ENCODE measurements at places on chromosomes 6 and 20.

- no peak for DNase-seq
Measured at GRCh38 chr20:62628691-62629090, 13.6 kb upstream of the SLCO4A1 start.

DNA sequence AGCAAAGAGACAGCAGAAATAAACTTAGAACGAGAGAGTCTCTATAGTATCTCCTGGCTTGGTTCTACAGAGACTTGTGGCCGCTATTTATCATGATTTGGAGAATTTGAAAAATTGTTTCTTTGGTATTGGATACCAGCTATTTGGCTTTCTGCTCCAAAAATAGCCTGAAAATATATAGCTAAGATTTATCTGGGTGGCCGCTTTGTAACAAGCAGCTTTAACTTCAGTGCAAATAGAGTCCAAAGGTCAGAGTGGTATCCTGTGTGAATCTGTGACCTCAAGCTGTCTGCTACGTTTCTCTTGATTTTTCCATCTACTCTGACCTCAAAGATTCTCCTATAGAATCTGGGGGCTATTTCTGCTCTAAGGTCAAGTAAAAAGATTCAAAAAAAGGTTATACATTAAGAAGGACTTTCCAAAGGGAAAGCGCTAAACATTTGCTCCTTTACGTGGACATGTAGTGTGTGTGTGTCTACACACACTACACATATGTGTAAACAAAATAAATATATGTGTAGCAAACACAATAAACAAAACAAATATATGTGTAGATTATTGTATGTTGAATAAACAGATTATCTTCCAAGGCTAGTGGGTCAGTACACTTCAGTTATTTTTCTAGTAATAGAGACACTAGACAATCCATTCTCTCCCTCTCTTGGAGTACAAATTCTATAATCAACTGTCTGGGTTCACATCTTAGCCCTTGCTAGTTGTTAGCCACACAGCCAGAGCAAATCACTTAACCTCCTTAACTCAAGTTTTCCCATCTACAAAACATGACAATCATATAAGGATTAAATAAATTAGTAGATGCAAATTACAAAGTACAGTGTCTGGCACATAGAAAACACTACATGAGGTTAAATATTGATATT lies 40.8 kb downstream of the CHD6 start:
- DNase-seq: no peak

- no peak for DNase-seq
Measured at GRCh38 chr20:31602779-31603441, 2.2 kb upstream of the ID1 start.

- DNase-seq: no peak
Measured at GRCh38 chr6:21609881-21610329, 16.4 kb downstream of the SOX4 start.

DNA sequence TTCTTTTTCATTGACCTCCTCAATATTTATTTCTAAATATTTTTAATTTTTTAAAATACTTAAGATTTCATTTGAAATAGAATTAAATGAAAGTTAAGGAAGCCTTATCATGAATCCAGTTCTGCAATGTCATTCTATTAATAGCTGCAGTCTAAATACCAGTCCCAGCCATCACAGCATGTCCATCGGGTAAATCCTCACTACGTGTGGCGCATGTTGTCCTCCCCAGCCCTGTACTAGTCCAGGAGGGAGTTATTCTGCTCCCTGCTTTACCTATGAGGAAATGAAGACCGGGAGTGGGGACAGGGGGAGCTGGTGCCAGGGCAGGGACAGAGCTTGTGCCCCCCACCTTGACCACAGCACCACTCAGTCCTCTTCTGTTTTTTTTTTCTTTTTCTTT lies 125.1 kb upstream of the QKI start:
- no peak for DNase-seq

DNA sequence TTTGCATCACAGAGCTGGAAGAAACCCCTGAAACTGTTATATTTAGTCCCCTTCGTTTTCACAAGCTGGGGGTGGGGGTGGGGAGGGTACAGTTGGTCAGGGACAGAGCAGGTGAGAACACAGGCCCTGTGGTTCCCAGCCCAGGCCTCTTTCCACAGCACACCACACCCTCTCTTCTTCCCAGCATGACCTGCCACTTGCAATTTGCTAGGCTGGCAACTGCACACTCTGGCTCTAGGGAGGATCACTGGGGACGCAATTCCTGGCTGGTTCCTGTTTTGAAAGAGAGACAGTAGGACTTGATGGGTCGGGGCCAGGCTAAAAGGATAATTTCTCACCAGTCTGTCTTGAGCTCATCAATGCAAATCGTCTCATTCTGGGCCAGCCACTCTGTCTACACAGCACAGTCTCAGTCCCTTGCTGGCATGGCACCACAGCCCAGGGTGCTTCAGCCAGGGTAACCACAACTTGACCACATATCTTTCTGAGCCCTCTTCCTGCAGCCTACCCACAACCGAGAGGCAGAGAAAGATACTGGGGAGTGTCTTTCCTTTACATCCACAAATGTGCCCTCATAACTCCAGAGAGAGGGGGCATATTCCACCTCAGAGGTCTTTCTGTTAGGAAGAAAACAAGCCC lies 41.7 kb upstream of the EMILIN3 start:
- no peak for DNase-seq

GRCh38 chr6:3761989-3762270 lies 10.4 kb upstream of the PXDC1 start:
- DNase-seq: no peak

- DNase-seq: no peak
Measured at GRCh38 chr6:137995371-137995770, 111.8 kb downstream of the PERP start.

GRCh38 chr20:19121463-19121862 lies 91.0 kb upstream of the SLC24A3 start:
- DNase-seq: no peak

GRCh38 chr6:160789263-160790027 lies 87.4 kb downstream of the PLG start:
- DNase-seq: no peak

GRCh38 chr20:6074145-6074561 lies 20.3 kb upstream of the LRRN4 start:
- DNase-seq: no peak

DNA sequence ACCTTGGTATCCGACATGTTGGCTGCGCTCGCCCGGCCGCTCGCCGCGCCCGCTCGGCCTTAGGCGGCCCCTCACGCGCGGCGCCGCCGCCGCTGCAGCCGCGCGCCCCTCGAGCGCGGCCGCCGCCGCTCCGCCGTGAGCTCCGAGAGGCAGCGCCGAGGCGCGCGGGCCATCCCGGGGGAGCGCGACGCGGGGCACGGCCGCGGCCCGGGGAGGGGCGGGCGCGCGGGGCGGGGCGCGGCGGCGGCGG lies at the start of gene KIF13A:
Gene KIF13A, minus strand, starts transcription at position 189 of the 250 bp plus-strand sequence. Its CDS starts 172 bp downstream, at position 17.
- no peak for DNase-seq

DNA sequence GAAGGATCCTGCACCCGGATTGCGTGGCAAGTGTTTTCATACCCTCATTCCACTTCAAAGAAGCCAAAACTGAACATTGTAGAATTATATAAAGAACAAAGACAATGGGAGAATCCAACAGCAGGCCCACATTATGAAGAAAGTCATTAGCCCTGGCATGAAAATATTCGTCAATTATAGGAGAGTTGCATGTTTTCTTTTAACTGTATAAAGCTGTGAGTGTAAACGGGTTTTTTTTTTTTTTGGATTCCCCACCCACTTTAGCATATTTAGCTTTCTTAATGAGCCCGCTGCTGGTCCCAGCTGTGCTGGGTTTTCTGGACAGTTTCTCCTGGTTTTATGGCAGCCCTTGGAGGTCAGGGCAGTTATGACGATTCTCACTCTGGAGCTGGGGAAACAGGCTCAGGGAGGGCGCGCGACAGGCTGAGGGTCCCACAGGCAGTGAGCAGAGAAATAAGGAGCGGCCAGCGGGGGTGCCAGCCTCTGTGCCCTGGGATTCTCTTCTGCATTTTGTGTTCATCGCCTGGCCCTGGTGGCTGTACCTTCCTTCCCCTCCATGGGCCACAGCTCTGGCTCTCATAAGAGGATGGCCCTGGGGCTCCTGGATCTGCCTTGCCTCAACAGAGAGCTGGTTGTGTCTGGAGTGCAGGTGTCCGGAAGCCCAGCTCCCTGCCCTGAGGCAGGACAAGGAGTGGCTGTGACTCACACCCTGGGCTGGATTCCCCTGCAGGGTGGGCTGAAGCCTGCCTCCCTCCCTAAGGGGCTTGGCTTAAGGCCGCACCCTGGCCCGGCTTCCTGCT lies 24.1 kb upstream of the SULF2 start:
- DNase-seq: no peak

GRCh38 chr20:13671916-13672378 lies 33.2 kb upstream of the TASP1 start:
- no peak for DNase-seq

- DNase-seq: no peak
Measured at GRCh38 chr6:162363757-162364156, 363.8 kb downstream of the PRKN start.

DNA sequence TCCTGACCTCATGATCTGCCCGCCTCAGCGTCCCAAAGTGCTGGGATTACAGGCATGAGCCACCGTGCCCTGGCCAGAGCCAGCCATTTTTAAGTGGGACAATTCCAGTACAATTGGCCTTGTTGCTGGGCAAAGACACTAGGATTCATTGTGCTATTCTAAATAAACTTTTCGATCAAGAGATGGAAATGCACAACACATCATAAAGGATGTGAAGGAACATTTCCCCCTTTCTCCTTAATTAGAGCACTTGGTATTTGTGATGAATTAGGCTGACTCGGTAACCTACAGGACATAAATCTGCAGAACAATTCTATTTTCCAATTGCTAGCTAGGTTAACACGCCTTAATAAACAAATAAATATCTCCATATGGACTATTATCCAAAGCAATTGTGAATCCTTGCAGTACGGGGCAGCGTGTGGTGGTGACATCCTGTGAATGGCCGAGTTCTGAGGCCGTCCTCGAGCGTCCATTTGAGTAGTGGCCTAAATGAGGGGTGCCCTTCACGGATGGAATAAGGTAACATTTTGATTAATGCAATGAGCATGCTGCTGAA lies 406.2 kb upstream of the AGPAT4 start:
- no peak for DNase-seq

DNA sequence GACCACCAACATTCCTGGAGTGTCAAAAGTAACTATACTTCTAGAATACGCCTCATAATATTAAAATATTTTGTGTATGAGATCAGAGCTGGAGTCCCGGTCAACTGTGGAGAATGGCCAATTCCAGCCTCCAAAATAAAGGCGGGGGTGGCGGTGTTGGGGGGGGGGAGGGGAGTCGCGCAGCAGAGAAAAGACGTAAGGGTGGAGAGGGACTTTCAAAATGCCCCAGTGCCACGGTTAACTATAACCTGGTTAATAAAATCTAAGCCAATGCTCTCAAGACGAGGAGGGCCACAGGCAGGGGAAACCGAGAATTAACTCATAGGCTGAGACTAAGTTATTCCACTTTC lies 1.3 kb downstream of the NUP153 start:
- DNase-seq: no peak

GRCh38 chr6:54654381-54654780 lies 192.2 kb upstream of the FAM83B start:
- no peak for DNase-seq

GRCh38 chr6:166005944-166006899 lies 161.4 kb downstream of the TBXT start:
- DNase-seq: no peak

- DNase-seq: no peak
Measured at GRCh38 chr6:167578371-167578901, 248.3 kb upstream of the AFDN start.

DNA sequence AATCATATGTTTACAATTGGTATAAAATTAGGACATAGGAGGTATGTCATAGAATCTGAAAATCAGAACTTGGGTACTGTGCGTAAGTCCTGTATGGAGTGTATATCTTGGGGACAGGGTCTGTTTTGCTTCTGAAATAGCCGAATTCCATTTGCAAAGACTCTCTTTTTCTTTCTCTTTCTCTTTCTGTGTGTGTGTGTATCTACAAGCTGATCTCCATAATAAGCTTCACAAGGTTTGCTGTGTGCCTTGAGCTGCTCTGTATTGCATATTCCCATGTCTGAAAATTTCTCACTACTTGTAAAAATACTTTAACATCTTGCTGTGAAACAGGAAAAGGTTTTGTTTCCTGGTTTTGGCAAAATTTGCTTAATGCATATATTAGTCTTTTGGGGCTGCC lies 29.5 kb downstream of the STX11 start:
- no peak for DNase-seq

GRCh38 chr6:13710552-13711323 lies 897 bp downstream of the RANBP9 start:
- peak; percentile 14 for DNase-seq

GRCh38 chr6:39731565-39731964 lies 6.4 kb upstream of the KIF6 start:
- no peak for DNase-seq

DNA sequence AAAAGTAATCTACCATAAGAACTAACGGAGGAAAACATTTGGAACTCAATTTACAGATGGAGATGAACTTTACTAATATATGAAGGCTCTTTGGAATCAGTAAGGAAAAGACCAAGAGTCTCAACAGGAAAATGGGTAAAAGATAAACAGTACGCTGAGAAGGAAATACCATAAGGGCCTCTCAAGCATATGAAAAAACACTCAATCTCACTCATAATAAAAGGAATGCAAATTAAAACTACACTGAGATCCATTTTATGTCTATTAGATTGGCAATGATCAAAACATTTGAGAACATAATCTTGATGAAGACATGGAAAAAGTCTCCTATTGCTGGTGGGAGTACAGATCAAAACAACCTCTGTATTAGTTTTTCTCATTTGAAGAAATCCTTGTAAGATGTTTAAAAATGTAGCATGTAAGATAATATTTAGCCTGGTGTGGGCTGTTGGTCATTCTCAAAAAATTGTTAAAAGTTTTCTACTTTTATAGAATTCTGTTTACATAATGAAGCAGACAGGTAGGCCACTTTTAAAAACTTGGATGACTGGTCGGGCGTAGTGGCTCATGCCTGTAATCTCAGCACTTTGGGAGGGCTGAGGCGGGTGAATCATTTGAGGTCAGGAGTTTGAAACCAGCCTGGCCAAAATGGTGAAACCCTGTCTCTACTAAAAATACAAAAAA lies 14.5 kb downstream of the REV3L start:
- DNase-seq: no peak

DNA sequence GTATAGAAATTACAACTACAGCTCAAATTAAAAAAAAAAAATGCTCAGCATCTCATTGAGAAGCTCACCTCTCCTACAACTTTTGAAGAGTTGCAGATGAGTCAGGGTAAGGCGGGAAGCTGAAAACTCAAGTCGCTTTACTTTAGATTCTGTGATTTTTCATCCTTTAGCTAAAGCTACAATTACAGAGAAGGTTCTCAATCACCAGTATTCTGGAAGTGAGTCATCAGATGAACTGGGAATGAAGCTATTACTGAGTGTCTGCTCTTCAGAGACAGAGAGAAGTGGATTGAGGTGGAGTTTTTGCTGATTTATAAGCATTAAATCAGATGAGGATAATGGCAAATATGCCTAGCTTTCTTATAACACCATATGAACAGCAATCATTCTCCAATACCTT lies 91.9 kb downstream of the TFAP2A start:
- DNase-seq: no peak

GRCh38 chr20:61090541-61090940 lies 161.5 kb upstream of the CDH4 start:
- no peak for DNase-seq
